ENCODE measurements at places on chromosomes 12 and 14.

GRCh38 chr12:123747309-123747708, 14.8 kb upstream of the DNAH10 start:
- no peak for DNase-seq

DNA sequence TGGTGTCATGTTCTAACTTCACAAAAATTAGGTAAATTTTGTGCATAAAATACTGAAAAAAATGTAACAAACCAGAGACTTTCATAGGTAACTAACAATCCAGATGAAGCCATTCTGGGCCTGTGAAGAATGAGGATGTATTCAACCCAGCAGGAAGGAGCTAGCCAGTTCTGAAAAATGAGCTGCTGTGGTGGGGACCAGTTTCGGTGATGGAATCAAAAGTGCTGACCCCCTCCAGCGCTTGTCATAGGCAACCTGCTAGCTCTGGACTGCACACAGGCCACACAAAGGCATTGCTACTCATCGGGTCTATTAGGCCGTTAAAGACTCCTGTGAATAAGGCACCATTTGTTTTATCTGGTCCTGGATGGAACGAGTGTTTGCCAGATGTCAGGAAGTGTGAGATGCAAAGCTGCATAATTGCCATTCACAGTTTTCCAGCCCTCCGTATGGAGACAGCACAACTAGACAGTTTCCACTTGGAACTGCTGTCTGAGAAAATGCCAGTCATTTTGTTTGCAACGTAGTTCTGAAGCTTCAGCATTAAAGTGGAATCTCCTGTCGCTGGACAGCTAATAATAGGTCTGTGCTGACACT, 3.3 kb upstream of the RIMBP2 start:
- no peak for DNase-seq

GRCh38 chr12:40508421-40508820, 183.8 kb upstream of the CNTN1 start:
- DNase-seq, result no peak

- no peak for DNase-seq
Observed at GRCh38 chr14:31294746-31295405, 87.3 kb upstream of the HECTD1 start.

GRCh38 chr12:80099259-80099658, at the start of gene OTOGL:
OTOGL (plus strand) TSS chr12:80099537; CDS start chr12:80209432, 109,895 bp downstream.
- no peak for DNase-seq

DNA sequence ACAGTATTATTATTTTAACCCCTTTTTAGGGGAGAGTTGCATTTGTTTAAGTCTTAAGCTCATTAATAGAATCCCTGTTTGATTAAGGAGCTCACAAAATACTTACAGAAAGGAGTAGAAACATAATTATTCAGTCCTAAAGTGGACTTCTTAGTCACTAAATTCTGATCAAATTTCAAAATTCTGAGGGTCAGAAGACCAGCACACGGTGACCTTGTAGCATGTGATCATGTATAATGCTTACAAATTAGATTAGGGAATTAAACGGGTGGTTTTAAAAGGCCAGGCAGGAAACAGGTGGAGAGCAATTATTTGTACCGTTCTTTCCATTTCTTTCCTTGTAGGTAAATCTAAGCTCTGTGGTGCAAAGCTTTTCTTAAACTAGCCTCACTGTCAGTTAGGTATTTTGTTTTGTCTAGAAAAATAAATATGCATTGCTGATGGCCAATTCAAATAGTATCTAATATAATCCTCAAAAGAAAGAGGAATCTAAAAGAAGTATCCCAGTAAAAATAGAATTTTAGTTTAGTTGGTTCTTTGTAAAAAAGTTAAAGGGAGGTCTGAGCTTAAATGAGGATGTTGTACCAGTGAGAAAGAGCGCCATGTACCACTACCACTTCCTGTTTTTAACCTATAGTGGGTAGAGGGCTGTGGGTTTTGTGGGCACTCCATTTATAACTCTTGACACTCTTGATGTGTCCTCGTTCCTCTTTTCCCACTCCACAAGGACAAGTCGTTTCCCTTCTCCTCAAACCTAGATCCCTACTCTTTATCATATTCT, 51.1 kb downstream of the SLC38A1 start:
- DNase-seq, result no peak

GRCh38 chr12:18400186-18400585, 138.9 kb downstream of the PIK3C2G start:
- DNase-seq, result peak; percentile 33

DNA sequence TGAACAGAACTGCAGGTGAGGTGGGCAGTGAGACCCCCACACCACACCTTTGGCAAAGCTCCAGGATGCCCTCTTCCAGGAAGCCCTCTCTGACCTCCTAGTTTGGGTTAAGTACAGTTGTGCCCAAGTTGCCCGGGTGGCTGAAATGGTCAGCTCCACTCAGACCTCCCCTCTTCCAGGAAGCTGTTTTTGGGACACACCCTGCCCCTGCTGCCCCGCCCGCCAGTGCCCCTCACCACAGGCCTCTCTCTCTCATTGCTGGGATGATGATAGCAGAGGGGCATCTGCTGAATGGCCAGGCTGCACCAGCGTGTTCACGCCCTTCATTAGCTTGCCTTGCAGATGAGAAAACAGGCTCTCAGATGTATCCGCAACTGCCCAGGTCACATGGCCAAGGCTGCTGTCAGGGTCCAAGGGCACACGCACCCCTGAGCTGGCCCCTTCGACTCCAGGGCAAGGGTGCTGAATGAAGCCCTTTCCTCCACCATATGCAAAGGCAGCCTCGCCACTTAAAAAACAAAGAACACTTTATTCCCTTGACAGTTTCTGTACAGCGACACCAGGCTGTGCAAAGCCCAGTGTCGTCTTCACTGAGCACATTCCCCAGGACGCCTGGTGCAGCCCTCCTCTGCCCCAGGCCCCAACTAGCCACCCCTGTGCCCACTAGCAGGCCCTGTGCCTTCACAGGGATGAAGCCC, 15.5 kb downstream of the SLC25A29 start:
- no peak for DNase-seq

DNA sequence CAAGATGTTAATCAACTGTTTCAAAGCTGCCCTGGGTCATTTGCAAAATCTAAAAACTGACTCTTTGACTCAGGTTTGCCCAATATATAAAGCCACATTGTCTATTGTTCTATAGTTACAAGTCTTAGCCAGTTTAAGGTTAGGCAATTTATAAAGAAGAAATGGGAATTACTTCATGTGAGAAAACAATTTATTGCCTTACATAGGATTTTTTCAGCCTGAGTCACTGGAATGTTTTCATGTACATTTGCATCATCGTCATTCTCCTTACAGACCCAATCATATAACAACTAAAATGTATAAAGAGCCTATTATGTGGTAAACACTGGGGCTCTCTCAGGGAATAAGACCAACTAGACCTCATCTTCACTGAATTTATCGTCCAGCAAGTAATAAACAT, 100.3 kb upstream of the PLEKHG7 start:
- DNase-seq, result peak; percentile 99

DNA sequence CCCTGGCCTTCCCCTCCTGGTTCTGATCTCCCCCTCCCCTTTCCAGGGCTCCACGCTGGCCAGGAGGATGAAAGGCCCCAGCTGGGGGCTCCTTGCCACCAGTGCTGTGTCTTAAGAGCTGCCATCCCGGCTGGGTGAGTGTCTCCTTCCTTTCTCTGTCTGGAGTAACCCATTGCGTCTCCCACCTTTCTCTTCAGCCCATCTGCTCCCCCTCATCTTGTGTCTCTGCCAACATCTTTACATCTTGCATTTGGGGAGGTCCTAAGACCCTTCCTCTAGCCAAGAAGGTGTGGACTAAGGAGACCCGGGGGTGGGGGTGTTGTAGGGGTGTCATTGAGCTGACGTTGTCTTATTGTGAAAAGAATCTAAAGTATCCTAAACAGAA, 505 bp downstream of the BCL2L2 start:
- no peak for DNase-seq

- no peak for DNase-seq
Observed at GRCh38 chr14:105271224-105271890, 23.0 kb downstream of the BTBD6 start.

GRCh38 chr12:70178038-70178437, 65.2 kb upstream of the CNOT2 start:
- DNase-seq, result peak; percentile 63

GRCh38 chr14:100982762-100983161, 79.2 kb upstream of the RTL1 start:
- DNase-seq, result peak; percentile 34

- DNase-seq, result no peak
Observed at GRCh38 chr12:70890895-70891832, 29.4 kb downstream of the PTPRR start.

DNA sequence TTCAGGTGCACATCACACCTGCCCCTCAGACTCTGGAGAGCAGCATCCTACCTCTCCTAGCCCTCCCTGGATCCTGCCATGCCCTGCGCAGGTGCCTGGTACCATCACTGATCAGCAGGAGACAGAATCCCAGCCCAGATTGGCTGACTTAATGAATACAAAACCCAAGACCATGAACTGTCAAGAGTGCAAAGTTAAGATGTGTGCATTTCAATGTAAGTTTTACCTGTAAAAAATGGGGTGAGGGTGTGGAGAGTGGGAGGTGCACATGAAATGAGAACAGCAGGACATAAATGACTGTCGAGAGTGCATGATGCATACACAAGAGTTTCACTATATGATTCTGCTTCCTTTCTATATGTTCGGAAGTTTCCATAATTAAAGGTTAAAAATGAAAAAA, 57.9 kb upstream of the GPR68 start:
- DNase-seq, result no peak

- DNase-seq, result no peak
Observed at GRCh38 chr12:54956322-54956721, 28.2 kb downstream of the TESPA1 start.

GRCh38 chr14:77640756-77641533, 24.5 kb upstream of the SPTLC2 start:
- DNase-seq, result no peak

- peak; percentile 75 for DNase-seq
Observed at GRCh38 chr14:85444635-85445034, 85.3 kb upstream of the FLRT2 start.

DNA sequence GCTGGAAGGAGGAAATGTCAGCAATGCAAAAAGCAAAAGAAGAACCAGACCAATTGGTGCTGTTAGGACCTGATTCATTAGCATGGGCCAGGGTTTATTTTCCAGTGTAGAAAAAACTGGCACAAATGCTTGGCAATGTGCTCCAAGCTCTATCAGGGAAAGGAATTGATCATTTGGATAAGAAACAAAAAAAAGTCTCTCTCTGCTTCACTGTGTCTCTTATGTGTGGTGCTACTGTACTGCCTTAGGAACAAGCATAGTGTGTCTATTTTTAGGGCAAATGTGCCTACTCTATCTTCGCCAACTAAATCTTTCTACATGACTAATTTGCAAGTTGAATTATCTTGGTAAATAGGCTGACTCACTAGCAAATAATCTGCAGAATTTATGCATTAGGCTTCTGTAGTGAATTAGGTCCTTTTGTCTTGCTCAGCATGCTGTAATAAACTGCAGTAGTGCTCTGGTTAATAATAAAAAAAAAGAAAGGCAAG, 236.7 kb downstream of the MDGA2 start:
- DNase-seq, result no peak

GRCh38 chr12:92342574-92342973, 196.9 kb upstream of the BTG1 start:
- no peak for DNase-seq

DNA sequence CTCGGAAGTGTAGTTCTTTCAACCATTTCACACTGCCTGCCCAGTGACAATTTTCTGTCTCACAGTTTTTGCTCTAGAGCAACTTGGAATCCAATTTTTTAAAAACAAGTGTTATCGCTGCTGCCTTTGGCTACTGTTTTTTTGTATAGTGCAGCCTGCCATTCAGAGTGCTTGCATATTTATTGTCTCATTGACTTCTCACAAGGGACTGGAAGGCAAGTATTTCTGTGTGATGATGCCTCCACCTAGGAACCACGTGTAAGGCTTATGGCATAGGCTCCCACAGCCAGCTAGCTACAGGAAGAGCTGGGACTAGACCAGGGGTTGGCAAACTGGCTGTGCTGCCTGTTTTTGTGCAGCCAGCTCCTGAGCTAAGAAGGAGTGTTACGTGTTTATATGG, 903 bp downstream of the PARPBP start:
- peak; percentile 36 for DNase-seq

DNA sequence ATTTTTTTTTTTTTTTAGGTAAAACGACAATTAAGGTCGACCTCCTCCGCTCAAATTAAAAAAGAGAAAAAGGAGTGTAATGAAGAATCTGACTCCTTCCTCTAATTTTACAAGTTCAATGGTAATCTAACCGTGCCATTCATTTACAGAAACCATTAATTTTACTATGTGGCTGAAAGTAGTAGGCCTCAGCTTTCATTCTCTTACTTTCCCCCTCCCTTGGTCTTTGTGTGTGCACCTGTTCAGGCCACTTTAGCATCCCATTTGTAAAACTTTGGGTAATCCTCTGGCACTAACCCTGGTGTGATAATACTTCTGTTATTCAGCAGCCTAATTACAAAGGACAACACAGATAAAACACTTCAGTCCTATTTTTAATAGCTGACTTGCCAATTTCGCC, 128.1 kb downstream of the ASCL1 start:
- DNase-seq, result no peak

GRCh38 chr12:30980955-30981662, 54.6 kb downstream of the TSPAN11 start:
- no peak for DNase-seq

- peak; percentile 46 for DNase-seq
Observed at GRCh38 chr12:109932878-109933503, 32.9 kb downstream of the TCHP start.

DNA sequence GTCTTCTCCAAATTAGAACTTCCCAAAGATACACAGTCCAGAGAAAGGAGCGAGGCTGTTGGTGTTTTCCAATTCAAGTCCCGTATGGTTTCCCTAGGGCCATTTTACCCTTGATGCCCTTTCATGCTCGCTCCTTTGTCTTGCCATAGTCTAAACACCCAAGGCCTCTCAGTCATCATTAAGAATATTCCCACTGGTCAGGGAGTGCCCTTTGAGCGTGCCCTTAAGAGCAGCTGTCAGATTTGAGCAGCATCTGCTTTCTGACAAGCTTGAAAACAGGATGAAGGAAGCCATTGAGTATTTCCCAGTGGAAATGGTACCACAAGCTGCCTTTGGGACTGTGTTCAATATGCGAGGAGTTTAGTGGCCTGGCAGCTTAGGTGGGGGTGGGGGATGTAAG, 10.4 kb upstream of the GALNT16 start:
- no peak for DNase-seq

DNA sequence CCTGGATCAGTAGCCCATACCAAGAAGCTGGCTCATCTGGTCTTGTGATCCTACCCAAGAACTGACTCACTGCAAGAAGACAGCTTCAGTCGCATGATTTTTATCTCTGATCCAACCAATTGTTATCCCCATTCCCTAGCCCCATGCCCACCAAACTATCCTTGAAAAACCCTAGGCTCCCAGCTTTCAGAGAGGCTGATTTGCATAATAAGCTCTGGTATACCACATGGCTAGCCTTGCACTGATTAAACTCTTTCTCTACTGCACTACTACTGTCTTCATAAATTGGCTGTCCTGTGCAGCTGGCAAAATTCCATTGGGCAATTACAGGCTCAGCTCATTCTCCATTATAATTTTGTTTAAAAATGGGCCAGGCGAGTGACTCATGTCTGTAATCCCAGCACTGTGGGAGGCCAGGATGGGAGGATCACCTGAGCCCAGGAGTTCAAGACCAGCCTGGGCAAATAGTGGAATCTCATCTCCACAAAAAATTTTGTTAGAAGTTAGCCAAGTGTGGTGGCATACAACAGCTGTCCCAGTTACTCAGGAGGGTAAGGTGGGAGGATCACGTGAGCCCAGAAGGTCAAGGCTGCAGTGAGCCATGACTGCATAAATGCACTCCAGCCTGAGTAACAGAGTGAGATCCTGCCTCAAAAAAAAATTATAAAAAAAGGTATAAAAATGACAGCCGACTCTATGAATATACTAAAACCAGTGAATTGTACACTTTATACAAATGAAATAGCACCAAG, 76.7 kb upstream of the EIF5 start:
- no peak for DNase-seq

- DNase-seq, result no peak
Observed at GRCh38 chr12:75713434-75713833, 202.0 kb upstream of the KRR1 start.

Data from cardiac fibroblast (primary cell).